ENCODE measurements at places on chromosomes 12 and 14.

GRCh38 chr14:73719791-73720190 is 5.6 kb upstream of the PNMA1 start:
- no peak for DNase-seq

DNA sequence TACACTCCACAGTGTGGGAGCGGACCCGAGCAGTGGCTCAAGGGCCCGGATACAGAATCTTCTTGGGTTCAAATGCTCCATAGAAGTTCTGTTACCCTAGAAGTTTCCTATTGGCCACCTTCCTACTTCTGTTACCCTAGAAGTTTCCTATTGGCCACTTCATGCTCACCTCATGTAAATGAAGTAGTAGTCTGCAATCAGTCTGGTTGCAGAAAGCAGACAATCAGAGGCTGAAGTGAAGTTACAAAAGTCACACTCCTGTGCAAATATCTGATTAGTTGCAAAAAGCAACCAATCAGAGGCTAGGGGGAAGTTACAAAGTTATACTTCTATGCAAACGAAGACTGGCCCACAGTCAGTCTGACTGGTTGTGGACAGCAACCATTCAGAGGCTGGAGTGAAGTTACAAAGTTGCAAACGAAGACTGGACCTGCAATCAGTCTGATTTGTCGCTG is 77.8 kb upstream of the CPNE8 start:
- no peak for DNase-seq

- DNase-seq = peak; percentile 80
These were observed 73.7 kb upstream of the CISTR start for GRCh38 chr12:53825246-53826081.

DNA sequence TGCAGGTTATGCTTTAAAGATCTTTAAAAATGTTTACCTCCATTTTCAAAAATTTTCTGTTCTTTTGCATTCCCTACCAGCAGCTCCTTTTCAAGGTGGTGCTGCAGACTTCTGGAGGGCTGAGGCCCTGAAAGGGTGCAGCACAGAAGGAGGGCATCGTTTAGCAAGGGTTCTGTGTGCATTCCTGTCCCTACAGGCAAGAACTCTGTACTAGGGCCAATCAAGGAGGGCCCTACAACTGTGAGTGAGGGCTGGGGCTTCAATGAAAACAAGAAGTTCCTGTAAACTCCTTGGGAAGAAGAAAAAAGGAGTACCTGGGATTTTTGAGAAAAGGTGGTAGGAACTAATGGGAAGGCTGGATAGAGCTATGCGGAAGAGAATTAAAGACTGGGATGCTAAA is 50.7 kb upstream of the CSRP2 start:
- no peak for DNase-seq

- no peak for DNase-seq
These were observed 85.2 kb upstream of the MAX start for GRCh38 chr14:65187421-65188049.

GRCh38 chr14:36503771-36504741 is 16.0 kb downstream of the NKX2-1 start:
- no peak for DNase-seq

DNA sequence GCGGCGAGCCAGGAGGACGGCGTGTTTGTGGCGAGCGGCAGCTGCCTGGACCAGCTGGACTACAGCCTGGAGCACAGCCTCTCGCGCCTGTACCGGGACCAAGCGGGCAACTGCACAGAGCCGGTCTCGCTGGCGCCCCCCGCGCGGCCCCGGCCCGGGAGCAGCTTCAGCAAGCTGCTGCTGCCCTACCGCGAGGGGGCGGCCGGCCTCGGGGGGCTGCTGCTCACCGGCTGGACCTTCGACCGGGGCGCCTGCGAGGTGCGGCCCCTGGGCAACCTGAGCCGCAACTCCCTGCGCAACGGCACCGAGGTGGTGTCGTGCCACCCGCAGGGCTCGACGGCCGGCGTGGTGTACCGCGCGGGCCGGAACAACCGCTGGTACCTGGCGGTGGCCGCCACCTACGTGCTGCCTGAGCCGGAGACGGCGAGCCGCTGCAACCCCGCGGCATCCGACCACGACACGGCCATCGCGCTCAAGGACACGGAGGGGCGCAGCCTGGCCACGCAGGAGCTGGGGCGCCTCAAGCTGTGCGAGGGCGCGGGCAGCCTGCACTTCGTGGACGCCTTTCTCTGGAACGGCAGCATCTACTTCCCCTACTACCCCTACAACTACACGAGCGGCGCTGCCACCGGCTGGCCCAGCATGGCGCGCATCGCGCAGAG is 873 bp downstream of the PLXNC1 start:
- no peak for DNase-seq

- DNase-seq = peak; percentile 52
These were observed 25.6 kb downstream of the EMP1 start for GRCh38 chr12:13222076-13222475.

DNA sequence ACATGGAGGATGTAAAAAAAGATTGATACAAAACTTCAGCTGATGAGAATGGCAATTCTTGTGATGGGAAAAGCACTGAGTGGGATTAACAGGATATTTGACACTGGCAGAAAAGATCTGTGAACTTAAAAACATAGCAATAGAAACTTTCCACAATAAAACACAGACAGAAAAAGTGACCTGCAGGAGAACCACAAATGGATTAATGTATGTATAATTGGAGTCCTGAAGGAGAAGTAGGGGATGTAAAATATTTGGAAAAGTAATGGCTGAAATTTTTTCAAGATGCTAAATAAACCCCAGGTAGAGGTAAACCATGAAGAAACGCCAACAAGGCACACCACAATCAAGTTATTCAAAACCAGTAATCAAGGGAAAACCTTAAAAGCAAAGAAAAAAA is 130.8 kb upstream of the C14orf180 start:
- no peak for DNase-seq

DNA sequence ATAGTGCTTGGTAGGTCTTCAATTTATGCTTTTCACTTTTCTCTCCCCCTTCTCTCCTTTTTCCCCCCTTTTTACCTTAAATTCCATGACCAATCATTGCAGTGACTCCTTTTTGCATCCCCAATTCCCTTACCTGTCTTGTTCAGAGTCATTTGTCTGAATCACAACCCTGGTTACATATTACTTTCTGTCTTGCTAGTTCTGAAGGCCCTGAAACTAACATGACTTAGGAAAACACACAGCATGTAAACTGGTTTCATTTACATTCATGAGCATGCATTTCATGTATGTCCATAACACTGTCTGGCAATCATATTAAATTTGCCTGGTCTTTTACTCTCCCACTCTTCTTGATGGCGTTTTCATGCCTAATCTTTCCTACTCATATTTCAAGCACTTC is 20.3 kb upstream of the FOXG1 start:
- no peak for DNase-seq

GRCh38 chr12:15276088-15276698 is 46.1 kb upstream of the PTPRO start:
- peak; percentile 39 for DNase-seq

DNA sequence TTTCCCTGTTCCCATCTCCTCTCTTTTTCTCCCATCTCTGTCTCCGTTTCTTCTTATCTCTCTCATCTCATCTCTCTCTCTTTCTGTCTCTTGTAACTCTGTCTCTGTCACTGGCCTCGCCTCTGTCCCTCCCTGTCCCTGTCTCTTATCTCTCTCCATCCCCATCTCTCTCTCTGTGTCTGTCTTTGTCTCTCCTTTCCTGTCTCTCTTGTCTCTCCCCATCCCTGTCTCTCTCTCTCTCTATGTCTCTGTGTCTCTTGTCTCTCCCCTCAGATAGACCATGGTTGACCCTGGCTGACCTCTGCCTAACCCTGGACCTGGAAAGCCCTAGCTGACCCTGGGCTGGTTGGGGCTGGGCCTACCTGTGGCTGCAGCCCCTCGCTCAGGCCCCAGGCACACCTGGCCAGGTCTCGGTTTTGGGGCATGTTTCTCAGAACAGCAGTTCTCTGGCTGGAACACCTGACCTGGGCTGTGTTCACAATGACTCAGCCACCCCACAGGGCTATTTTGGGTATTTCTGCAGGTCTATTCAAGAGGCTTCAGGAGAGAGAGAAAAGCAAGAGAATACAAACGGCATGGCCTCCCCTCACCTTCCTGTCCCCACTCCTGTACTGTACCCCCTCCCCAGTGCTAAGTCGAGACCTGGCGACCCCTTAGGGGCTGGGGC is 174.4 kb downstream of the TMEM121 start:
- peak; percentile 20 for DNase-seq

DNA sequence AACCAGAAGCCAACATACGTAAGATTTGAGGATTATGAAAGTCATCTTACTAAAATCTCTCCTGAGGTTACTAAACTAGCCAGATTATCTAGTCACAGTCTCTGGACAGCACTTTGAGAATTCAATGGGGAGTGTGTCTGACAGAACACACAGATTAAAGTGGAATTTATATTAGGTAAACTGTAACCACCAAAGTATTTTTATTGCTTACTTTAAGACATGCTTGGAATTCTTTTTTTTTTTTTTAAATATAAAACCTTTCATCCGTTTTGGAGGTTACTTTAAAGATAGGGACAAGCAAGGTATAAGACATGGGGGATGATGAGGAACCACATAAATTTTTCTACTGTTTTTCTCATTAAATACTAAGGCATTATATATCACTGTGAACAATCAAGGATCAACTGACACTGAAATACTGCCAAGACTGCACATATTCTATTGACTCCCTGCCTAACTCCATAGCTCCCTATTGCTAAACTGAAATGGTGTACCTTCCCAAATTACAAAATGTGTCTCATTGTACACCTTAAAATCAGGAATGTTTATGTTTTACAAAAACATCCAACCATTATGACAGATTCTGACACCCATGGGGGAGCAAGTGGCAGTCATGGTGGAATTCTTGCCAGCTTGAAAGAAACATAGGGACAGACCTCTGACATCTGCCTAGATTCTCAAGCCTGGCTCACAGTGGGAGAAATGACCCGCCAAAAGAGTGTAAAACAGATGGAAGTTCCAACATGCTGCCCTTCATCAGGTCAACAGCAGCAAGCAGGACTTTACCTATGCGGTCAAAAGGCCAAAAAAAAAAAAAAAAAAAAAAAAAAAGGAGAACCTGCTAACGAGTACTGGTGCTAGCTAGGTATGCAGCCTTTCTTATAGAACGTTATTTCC is 239.3 kb downstream of the MED13L start:
- DNase-seq = no peak

GRCh38 chr14:55579724-55580469 is at the start of gene KTN1:
Gene KTN1, plus strand, starts transcription at chr14:55580207. Its CDS starts 31,842 bp downstream, at chr14:55612049.
- peak; percentile 76 for DNase-seq

GRCh38 chr12:6919588-6919987 is 5.2 kb downstream of the ENO2 start:
- no peak for DNase-seq

DNA sequence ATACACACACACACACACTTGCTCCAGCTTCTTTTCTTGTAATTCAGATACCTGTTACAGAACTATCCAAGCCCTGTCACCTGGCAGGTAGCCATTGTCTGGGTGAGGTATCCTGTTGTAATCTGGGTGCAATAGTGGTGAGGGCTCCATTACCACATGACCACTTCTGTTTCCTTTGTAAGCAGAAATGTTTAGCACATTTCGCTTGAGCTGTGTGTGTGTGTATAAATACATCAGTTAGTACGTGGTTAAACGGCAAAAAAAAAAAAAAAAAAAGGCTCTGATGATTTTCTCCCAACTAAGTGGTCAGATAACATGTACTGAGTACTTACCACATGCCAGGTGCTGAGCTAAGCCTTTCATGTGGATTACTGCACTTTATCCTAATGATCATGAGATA is 129.3 kb upstream of the SSTR1 start:
- DNase-seq = no peak

DNA sequence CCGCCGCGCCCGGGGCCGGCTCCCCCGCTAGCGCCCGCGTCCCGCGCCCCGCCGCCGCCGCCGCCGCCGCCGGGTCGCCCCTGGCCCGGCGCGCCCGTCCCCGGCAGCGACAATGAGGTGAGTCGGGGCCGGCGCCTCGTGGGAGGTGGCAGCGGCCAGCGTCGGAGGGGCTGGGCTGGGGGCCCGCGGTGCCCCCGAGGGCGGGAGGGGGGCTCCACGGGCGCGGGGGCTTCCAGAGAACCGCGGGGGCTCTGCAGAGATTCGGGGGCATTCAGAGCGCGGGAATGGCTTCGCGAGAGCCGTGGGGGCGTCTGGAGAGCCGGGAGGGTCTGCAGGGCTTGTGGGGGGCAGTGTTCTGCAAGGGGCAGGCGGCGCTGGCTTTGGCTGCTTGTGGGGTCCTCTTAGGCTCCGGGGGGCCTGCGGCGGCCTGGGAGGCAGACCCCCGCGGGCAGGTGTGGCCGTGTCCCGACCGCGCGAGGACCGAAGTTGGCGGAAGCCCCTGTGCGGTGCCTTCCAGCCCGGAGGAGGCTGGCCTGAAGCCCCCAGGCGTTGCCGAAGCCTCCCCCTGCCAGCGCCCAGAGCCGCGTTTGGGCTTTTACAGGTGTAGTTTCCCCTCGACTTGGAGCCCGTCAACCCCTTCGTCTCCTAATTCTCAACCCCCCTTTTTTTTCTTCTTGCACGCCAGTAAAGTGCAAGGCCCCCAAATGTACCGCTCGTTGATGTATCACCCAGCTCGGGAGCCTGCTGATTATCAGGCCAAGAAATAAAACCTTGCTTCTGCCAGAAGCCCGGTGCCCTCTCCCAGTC is 93.1 kb upstream of the EVL start:
- peak; percentile 36 for DNase-seq

DNA sequence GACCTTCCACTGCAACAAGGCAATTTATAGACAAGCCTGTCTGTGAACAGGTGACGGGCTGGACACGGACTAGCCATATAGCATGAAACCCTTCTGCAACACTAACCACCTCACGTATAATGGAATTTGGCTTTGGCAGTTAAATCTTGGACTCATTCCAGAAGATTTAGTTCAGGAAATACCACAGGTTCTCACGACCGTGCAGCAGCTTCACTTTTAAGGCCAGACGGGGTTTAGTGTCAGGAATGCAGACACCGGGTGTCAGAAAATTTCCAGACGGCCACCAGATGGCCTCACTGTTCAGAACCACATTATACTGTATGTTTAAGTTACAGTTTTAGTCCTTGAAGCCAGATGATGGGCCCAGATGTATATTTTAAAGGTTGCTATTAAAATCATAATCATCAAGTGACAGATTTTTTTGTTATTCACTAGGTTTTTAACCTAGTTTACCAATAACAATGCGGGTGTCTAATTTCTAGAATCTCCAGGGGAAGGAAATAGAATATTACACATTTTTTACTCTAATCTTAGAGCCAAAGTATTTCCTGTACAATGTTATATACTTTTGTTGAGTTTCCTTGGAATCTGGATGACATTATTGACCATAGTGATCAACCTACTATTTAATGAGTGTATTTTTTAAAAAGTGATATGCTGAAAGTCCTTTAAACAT is 90.5 kb upstream of the TMPO start:
- peak; percentile 86 for DNase-seq

- no peak for DNase-seq
These were observed 8.0 kb downstream of the MMP17 start for GRCh38 chr12:131836193-131836592.

All from RWPE1 (cell line).